ENCODE measurements at places on chromosomes 1 and 21.

DNA sequence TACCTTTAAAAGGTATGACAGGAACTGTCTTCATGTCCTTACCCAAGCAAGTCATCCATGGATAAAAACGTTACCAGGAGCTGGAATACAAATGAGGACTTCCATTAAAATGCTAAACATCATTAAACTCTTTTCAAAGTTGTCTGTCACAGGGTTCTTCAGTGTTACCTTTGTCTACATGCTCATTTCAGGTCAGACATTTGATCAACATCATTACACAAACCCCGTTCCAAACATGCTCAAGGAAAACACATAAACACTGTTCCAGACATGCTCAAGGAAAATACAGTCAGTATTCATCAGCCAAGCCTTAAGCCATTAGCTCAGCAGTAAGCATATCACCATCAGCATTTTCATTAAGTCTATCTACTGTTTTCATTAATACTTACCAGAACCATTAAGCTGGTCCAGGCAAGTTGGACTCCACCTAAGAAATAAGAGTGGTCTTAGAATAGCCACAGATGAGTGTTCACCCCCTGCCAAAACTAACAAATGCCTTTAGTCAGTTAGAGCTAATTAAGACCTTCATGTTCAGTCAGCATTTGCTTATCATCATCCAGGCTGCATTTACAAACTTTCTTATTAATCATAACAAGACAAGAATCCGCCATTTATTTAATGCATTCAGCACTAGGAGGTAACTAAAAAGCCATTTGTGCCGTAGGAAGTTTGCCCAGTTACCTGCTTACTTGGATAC, 2.2 kb downstream of the GAS5 start:
- no peak for DNase-seq

DNA sequence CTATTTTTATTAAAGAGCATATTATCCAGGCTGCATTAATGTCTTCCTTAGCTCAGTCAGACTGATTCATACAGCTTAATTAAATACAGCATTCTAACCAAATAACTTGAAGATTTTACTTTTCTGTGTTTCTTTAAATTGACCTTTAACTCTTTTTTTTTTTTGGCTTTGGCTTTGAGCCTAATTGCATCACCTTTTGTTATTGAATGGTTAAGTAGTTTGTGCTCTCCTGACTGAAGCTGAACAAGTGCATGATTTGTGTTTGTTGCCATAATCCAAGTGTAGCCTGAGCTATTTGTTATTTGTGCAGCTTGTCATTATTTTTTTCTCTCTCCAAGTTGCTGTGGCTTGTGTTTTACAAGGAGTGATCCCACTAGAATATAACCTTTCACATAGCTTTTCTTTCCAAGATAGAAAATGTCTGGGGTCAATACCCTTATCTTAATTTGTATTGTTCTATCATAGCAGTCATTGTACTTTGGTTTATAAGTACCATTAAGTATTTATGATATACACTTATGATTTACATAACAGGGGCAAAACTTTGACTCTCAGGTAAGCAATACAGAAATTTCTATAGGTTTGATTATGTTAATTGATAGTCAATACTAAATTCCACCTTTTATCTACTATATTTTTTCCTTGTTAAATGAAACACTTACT, 31.6 kb downstream of the CDC14A start:
- DNase-seq: no peak

GRCh38 chr1:34268311-34268954, 91.7 kb downstream of the C1orf94 start:
- no peak for DNase-seq

DNA sequence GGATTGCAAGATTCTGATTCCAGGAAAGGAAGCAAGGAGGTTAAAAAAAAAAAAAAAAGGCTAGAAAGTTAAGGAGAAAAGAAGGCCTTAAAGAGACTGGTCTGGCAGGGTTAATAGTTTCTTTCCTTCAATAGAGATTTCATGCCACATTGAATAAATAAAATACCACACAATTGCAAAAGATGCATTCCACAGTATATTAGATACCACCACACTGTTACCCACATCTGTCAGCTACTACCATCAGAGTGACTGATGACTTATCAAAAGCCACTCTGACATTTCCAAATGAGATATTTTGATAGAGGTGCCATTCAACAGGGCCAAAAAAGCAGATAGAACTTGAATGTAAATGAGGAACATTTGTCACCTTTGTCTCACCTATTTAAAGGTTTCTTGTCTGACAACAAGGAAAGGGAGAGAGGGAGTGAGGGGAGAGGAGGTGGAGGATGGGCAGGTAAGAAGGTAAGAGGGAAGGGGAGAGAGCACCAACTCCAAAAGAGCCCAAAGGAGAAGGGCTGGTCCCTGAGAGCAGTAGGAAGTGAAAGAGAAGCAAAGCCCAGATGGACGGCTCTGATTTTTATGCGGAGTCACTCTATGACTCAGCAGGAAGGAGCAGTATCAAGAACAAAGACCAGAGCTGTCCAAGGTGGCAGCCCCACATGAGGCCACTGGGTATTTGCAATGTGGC, 38.3 kb downstream of the LRRN2 start:
- no peak for DNase-seq

- DNase-seq: no peak
Observed at GRCh38 chr1:87291107-87291506, 37.6 kb upstream of the LMO4 start.

DNA sequence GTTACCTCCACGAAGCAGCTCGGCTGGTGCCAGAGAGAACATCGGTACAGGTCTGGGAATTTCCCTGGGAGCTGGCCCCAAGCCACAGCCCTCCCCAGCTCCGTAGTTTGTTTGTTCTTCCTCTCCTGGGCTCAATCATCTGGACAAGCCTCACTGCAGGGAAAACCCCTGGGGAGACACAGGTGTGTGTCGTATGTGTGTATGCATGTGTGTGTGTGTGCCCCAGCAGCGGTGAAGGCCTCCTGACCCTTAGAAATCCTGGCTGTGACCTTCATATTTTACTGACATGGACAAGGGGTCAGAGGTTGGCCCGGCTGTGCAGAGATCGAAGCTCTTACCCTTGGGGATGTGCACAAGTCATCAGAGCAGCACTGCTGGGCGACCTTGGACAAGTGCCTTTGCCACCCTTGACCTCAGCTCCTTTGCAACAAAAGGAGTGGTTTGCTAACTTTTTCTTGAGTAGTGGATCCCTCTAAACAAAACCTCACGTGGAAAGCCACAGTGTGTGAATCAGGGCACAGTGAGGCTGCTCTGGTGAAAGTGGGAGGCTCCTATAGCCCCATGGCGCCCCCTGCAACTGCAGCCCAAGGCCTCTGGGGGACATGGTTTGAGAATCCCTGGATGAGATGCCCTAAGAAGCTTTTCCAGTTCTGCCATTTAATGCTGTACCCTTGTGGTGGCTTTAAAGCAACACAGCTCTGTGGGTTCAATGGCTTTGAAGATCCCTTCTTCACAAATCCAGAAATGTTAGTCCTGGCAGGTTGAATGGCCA, 12.3 kb upstream of the IL22RA1 start:
- DNase-seq: no peak

All from activated CD8-positive, alpha-beta memory T cell treated with anti-CD3 and anti-CD28 coated beads for 48 hours (primary cell).